ENCODE measurements at places on chromosomes 1 and 21.
A peak's percentile ranks its signal among the peaks of the same experiment; 100 is the strongest.

GRCh38 chr1:216535059-216535458 is 111.8 kb upstream of the USH2A start:
- no peak for DNase-seq
- no peaks in the 10 kb centered on the region for H3K27me3 ChIP-seq
- no peak overlapping the region for H3K4me3 ChIP-seq

DNA sequence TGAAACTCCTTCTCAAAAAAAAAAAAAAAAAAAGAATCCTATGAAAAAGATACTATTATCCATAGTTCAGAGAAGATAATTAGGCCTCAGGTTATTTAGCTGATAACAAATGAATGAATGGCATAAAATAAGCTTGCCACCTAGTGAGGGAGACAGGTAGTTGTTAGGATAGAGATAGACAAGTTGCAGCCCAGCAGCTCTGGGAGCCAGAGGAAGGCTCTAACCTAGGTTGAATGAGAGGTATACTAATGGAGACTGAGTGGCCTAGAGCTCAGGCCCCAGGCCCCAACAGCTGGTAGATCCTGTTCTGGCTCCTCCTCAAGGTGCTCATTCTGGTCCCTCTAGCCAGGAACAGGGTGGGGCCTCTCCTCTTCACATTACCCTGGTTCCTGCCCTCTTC is 20.6 kb upstream of the RSPO1 start:
- H3K4me3 ChIP-seq: no peak overlapping the region
- no peaks in the 10 kb centered on the region for H3K36me3 ChIP-seq
- no peaks in the 10 kb centered on the region for H3K4me1 ChIP-seq
- DNase-seq: no peak
- H3K27me3 ChIP-seq: peaks cover 3% of the 10 kb centered on the region

DNA sequence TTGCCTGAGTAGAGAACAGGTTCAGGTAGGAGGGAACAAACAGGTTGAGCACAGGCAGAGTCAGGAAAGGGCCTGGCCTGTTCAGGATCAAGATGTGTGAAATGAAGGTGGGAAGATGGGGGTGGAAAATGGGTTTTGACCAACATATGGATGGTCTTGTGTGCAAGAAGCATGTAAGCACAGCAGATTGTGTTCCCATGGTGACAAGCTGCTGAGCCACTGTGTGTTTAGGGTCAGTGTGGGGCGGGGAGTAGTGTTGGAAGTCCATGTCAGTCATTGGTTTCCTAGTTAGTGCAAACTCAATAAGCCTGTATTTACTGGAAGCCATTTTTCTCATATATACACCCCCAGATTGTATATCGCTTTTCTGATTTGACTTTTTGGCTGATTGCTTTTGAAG is 111.9 kb downstream of the CAMTA1 start:
- DNase-seq: no peak
- H3K27me3 ChIP-seq: no peaks in the 10 kb centered on the region
- no peaks in the 10 kb centered on the region for H3K36me3 ChIP-seq
- no peak overlapping the region for H3K4me3 ChIP-seq

- H3K36me3 ChIP-seq: no peaks in the 10 kb centered on the region
- no peak for DNase-seq
- H3K27me3 ChIP-seq: no peaks in the 10 kb centered on the region
- H3K4me3 ChIP-seq: no peak overlapping the region
- H3K27ac ChIP-seq: no peak overlapping the region
Observed at GRCh38 chr21:46498335-46499050, 39.8 kb downstream of the DIP2A start.

DNA sequence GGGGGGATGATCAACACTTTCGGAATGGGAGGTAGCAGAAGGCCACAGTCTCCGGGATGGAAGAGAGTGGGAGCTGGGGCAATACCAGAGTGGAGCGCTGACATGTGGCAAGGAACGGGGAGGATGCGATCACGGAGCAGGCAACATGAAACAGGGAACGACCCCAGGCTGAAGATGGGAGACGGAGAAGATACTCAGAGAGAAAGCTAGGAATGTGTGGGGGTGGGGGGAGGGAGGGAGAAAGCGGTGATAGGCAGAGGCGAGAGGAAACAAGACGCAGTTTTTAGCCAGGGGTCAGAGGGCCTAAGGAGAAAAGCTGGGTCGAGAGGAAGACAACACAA is 577 bp downstream of the RAB3GAP2 start:
- no peaks in the 10 kb centered on the region for H3K36me3 ChIP-seq
- H3K4me1 ChIP-seq: peaks cover 23% of the 10 kb centered on the region
- peak overlapping the region; percentile 87 for H3K4me3 ChIP-seq
- no peaks in the 10 kb centered on the region for H3K27me3 ChIP-seq

- H3K36me3 ChIP-seq: no peaks in the 10 kb centered on the region
- H3K4me3 ChIP-seq: no peak overlapping the region
- no peak overlapping the region for H3K27ac ChIP-seq
- no peaks in the 10 kb centered on the region for H3K27me3 ChIP-seq
- no peak for DNase-seq
- no peaks in the 10 kb centered on the region for H3K4me1 ChIP-seq
Observed at GRCh38 chr1:24344090-24344742, 25.1 kb downstream of the GRHL3 start.

- H3K27me3 ChIP-seq: no peaks in the 10 kb centered on the region
- no peak for DNase-seq
- no peak overlapping the region for H3K4me3 ChIP-seq
- H3K27ac ChIP-seq: no peak overlapping the region
- no peaks in the 10 kb centered on the region for H3K36me3 ChIP-seq
Observed at GRCh38 chr1:206793620-206794019, 21.3 kb upstream of the IL10 start.

DNA sequence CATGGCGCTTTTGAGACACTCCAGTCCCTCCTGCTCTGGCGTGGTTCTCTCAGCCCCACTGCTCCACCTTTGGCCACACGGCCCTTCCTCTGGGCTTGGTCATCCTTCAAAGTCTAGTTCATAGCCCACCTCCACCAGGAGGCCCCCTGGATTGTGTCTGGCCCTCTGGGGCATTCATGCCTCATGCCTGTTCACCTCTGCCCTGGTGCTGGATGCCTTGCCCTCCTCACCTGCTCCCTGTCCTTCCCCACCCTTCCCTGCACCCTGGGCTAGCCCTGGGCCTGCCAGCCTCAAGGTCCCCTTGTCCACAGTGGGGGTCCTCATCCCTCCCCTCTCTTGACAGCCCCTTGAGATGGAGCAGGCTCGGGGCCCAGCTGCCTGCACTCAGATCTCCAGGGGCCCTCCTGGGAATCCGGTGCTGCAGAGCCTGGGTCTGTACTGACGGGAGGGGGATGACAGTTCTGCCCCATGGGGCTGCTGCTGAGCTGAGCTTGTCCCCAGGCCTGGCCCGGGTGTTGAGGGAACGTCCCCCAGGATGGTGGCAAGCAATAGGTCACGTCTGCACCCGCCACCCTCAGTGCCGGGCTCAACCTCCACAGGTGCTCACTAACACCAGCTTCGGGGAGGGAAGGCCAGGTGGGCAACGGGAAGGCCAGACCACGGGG is 18.4 kb downstream of the PRXL2B start:
- no peaks in the 10 kb centered on the region for H3K36me3 ChIP-seq
- H3K4me1 ChIP-seq: no peaks in the 10 kb centered on the region
- H3K27ac ChIP-seq: no peak overlapping the region
- H3K27me3 ChIP-seq: no peaks in the 10 kb centered on the region
- DNase-seq: peak; percentile 47

- no peak overlapping the region for H3K4me3 ChIP-seq
- H3K36me3 ChIP-seq: no peaks in the 10 kb centered on the region
- DNase-seq: no peak
- no peaks in the 10 kb centered on the region for H3K4me1 ChIP-seq
- no peaks in the 10 kb centered on the region for H3K27me3 ChIP-seq
Observed at GRCh38 chr1:65512383-65512782, 91.9 kb downstream of the LEPR start.

DNA sequence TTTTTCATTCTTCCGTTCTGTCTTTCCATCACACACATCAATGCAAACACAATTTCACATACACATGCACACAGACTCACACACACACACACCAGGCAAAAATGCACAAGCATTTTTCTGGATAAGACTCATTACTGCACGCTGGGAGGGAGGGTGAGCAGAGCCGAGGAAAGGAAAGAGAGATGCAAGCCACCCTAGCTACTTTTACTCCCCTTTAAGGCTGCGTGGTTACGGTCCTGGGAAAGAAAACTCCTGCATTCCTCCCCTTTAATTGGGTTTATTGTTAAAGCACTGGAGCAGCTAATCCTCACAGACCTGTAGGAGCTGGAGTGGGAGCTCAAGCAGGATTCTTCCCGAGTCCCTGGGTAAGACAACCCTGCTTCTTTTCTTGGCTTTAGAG is at the start of gene CAMK1G:
Gene CAMK1G (plus strand): TSS at position 307 of the 400 bp plus-strand sequence. CDS start 11,270 bp downstream, outside the sequence.
- no peak within 1 kb of the TSS for H3K4me3 ChIP-seq
- H3K27me3 ChIP-seq: peaks cover 30% of the 10 kb centered on the region
- no peaks in the 10 kb centered on the region for H3K4me1 ChIP-seq
- no peak within 1 kb of the TSS for H3K27ac ChIP-seq
- no peak for DNase-seq

GRCh38 chr1:244054924-244055263 is 3.8 kb downstream of the ZBTB18 start:
- H3K27ac ChIP-seq: peak overlapping the region; percentile 52
- no peak for DNase-seq
- peak overlapping the region; percentile 35 for H3K4me3 ChIP-seq
- no peaks in the 10 kb centered on the region for H3K27me3 ChIP-seq
- H3K4me1 ChIP-seq: no peaks in the 10 kb centered on the region
- peaks cover 9% of the 10 kb centered on the region for H3K36me3 ChIP-seq

DNA sequence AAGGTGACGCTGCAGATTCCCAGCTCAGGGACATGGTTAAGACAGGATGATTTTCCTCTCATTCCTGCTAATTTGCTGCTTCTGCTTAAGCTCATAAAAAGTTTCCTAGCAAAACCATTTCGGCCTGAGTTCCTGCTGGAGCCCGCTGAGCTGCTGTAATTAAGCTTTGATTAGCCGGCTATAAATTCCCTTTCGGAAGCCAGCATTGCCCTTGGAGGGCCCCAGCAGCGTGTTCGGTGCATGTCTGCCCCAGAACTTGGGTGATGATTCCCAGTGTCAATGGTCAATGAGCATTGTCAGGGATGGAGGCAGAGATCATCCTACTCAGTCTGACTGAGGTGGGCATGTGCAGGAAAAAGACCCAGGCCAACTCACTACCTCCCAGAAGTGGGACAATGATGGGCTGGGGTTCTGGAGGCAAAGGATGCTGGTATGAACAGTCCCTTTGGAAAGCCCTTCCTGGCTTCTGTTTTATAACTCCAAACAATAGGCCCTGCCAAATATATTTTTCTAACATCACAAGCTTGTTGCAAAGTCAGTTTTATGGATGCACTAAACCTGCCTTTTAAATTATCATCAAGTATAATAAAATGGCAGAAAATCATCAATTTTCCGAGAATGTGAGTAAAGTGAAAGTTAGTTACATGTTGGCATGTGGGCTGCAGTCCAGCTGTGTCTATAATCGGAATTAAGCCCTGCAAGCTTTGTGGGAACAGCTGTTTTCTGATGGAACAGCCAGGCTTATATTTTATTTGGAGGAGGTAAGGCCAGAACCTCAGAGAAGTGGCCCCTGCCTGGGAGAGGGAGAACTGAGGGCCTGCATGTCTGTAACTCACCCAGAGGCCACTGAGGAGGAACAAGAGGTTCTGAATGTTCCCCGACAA is 257.1 kb downstream of the GRIK3 start:
- no peak for DNase-seq
- H3K4me3 ChIP-seq: no peak overlapping the region
- H3K27me3 ChIP-seq: no peaks in the 10 kb centered on the region
- no peak overlapping the region for H3K27ac ChIP-seq
- H3K4me1 ChIP-seq: no peaks in the 10 kb centered on the region
- no peaks in the 10 kb centered on the region for H3K36me3 ChIP-seq

DNA sequence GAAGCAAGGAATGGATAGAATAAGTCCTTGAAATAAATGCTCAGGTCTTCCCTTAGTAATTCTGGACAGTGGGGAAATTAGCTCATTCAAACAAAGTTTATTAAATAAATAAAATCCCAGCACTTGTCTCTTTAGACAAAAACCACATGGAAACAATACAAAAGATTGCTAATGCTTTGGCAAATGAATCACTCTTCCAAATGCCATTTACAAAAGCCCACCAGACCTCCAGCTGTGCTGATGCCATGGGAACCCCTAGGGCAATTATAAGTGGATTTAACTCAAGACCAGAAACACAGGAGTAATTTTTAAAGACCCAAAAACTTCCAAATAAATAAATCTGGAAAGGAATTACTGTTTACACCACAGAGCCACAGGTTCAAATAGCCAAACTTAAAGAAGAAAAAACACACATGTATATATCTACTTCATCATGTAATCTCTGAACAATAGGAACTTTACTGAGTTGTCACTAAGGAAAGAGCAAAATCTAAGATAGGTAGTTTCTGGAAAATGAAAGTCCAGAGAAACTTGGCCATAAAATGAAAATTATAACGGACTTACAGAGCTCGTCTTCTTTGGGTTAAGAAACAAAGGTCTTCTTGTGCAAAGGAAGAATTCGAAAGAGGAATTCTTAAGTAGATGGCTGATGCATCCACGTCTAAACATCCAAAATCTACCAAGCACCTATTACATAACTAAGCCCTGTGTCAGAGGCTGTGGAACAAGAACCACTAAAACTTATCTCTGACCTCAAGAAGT is 399.4 kb downstream of the SMYD3 start:
- no peaks in the 10 kb centered on the region for H3K27me3 ChIP-seq
- DNase-seq: no peak
- no peak overlapping the region for H3K4me3 ChIP-seq
- no peak overlapping the region for H3K27ac ChIP-seq
- no peaks in the 10 kb centered on the region for H3K4me1 ChIP-seq

- H3K27me3 ChIP-seq: peaks cover 11% of the 10 kb centered on the region
- H3K36me3 ChIP-seq: no peaks in the 10 kb centered on the region
- DNase-seq: no peak
- no peaks in the 10 kb centered on the region for H3K4me1 ChIP-seq
- no peak overlapping the region for H3K27ac ChIP-seq
Observed at GRCh38 chr1:6124746-6125365, 55.3 kb downstream of the CHD5 start.
